ENCODE measurements at places on chromosomes 3 and 15.

DNA sequence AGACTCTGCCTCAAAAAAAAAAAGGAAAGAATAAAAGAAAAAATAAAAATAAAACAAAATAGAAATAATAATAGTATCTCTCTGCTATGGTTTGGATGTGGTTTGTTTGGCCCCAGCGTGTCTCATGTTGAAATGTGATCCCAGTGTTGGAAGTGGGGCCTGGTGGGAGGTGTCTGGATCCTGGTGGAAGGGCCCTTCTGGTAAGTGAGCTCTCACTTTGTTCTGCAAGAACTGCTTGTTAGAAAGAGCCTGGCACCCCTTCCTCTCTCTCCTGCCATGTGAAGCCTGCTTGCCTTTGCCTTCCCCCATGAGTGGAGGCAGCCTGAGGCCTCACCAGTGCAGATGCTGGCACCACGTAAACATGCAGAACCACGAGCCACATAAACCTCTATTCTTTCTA, 26.3 kb downstream of the TMEM44 start:
- DNase-seq = no peak

DNA sequence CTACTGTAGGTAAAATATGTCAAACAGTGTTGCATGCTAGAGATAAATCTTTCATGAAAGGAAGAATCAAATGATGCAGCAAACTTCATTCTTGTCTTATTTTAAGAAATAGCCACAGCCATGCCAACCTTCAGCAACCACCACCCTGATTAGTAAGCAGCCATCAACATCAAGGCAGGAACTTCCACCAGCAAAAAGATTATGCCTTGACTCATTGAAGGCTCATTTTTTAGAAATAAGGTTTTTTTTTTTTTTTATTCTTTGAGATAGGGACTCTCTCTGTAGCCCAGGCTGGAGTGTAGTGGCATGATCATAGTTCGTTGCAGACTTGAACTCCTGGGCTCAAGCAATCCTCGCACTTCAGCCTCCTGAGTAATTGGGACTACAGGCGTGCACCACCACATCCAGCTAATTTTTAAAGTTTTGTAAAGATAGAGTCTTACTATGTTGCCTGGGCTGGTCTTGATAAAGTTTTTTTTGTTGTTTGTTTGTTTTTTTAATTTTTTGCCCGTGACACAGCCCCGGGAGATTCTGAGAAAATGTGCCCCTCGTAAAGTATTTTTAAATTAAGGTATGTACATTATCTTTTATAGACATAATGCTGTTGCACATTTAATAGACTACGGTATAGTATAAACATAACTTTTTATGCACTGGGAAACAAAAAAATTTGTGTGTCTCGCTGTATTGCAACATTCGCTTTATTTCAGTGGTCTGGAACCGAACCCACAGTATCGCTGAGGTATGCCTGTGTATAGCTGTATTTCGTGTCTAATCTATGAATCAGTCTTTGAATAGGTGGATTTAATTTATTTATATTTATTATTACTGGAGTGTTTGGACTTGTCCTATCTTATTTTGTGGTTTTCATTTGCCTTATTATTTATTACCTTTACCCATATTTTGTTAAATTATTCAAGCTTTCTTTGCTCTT, 23.3 kb downstream of the SNRK start:
- no peak for DNase-seq

- no peak for DNase-seq
Measured at GRCh38 chr3:58074997-58075396, 66.8 kb downstream of the FLNB start.

DNA sequence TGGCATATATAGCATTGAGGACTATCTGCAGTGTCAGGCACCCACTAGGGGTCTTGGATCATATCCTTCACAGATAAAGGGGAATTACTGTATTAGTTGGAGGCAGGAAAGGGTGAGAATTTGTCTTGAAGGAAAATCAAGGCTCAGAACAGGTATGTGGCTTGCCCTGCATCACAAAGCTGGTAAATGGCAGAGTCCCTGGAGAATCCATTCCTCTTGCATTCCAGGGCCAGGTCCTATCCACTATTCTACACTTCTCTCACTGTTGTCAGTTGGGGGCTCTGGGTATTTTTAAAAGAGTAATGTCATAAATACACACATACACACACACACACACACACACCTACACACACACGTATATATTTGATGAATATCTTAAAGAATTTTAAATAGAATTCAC, 19.8 kb upstream of the FGF12 start:
- no peak for DNase-seq

- no peak for DNase-seq
Measured at GRCh38 chr15:64813075-64813474, 12.4 kb downstream of the PIF1 start.

DNA sequence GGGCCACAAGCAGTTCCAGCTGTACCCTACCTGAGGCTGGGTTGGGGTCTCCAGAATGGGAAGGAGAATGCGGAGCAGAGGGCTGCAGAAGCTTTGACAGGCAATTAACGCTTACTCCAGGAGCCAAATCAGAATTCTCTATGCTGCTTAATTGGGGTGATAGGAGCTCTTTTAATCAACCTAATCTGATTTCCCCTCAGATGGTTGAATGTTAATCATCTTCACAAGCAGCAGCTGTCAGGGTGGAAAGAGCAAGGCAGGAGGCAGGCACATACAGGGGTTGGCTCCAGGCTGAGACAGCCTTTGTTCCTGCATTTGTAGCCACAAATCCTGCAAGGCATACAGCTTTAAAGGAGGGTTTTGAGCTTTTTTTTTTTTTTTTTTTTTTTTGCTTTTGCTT, 2.6 kb downstream of the CILP start:
- DNase-seq = no peak

DNA sequence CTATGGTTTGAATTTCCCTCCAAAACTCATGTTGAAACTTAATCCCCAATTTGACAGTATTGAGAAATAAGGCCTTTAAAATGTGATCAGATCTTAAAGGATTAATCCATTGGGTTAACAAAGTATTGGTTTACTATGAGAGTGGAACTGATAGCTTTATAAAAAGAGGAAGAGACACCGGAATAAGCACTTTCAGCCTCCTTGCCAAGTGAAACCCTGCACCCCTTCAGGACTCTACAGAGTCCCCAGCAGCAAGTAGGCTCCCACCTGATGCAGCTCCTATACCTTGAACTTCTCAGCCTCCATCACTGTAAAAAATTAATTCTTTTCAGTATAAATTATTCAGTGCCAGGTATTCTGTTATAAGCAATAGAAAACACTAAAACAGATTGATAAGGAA, 348.3 kb downstream of the CGGBP1 start:
- no peak for DNase-seq

All from adipocyte (in vitro differentiated cells).